ENCODE measurements at places on chromosomes 2 and 18.

DNA sequence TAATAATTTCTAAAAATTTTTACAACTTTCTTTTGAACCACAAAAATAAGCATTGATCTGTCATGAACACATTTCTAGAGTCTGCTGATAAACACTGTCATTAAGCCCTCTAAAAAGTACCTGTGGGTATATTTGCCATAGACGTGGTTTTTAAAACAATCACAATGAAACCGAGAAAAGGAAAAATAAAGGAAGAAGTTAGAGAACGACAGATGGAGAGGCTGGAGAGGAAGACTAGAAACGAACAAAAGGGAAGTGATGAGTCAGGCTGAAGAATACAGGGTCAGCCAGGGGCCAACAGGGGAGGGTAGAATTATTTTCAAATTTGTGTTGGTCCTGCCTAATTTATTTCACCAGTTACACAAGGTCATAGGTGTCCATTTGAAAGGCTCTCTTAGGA, 62.0 kb downstream of the MYL12B start:
- DNase-seq = no peak

GRCh38 chr2:110743600-110743999, 11.2 kb downstream of the ACOXL start:
- DNase-seq = no peak

DNA sequence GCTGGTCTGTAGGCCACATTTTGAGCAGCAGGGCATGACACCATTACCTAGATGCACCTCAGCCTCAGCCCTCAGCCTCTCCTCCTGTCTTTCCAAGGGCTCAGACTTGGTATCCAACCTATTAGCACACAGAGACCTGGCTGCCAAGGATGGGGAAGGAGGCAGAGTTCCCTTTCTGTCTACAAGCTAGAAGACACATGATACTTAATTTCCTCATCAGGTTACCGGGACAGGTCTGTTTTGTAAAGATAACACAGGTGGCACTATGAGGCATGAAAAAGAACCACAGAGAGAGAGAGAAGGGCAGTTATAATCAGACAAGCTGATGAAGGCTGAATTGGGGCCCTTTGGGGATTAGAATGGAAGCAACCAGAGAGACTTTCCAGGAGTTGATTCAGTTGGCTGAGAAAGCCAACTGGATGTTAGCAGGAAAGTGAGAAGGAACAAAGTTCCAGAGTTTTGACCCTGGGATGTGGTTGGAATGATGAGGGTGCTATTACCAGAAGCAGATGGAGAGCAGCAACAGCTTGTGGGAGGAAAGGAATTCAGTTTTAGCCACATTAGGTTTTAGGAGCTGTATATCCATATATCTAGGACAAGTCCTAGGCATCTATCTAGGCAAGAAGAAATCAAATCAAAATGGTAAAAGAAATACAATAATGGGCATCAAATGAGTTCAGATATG, 46.0 kb upstream of the RMND5A start:
- no peak for DNase-seq

GRCh38 chr18:832085-832681, 20.1 kb upstream of the YES1 start:
- DNase-seq = peak; percentile 61

DNA sequence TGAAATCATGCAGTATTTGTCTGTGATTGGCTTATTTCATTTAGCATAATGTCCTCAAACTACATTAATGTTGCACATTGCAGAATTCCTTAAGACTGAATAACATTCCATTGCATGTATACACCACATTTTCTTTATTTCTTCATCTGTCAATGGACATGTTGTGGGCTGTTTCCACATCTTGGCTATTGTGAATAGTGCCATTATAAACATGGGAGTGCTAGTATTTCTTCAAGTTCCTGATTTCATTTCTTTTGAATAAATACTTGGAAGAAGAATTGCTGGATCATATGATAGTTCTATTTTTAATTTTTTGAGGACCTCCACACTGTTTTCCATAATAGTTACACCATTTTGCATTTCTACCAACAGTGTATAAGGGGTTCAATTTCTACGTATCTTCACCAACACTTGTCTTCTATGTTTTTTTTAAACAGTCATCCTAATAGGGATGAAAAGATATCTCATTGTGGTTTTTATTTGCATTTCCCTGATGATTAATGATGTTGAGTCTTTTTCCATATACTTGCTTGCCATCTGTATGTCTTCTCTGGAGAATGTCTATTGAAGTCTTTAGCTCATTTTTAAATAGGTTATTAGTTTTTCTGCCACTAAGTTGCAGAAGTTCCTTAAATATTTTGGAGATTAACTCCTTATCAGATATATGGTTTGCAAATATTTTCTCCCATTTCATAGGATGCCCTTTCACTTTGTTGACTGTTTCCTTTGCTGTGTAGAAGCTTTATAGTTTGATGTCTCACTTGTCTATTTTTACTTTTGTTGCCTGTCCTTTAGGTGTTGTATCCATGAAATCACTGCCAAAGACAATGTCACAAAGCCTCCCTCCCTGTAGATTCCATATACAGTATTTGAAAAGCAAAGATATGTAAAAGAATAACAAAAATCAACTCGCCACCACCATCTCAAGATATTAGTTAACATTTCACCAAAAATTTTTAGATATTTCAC, 14.6 kb downstream of the FBXO11 start:
- DNase-seq = no peak

DNA sequence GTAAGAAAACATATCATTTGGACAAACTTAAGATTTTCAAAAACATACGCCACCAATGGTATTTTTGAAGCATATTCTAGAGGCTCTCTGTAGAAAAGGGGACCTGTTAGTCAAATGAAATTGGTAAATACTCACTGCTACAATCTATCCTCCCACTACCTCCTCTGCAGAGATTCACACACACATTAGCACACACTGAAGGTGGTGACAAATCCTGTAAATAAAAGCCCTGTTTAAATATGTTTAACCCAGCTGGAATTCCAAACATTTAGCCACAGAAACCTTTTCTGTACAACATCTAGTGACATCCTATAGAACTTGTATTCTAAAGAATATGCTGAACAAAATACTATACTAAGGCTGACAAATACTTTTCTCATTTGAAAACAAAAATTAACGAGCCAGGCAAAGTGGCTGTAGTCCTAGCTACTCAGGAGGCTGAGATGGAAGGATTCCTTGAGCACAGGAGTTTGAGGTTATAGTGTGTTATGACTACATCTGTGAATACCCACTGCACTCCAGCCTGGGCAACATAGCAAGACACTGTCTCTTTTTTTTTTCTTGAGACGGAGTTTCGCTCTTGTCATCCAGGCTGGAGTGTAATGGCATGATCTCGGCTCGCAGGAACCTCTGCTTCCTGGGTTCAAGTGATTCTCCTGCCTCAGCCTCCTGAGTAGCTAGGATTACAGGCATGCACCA, 25.9 kb downstream of the ALS2 start:
- no peak for DNase-seq
